SK-N-SH treated with all-trans-retinoic acid at 6 μM for 48 hours (cell line): ENCODE measurements at places on chromosomes 6 and 20.

GRCh38 chr20:62832212-62832922, 15.5 kb downstream of the COL9A3 start:
- ATAC-seq: no peak

DNA sequence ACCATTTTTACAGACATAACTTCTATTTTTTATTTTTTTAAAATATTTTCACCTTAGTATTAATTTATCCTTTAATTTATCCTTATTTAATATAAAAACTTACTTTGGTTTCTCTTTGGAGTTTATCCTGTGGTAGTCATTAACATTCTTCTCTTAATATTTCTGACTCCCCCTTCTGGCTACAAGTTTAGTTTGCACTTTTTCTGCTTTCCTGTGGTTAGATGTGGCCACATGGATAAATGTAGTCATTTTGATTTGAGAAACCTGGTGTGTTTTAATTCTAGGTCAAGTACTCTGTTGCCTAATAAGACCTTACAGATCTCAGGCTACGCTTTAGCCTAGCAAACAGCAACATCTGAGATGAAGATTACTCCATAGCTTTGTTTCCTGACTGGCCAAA, 1187.5 kb downstream of the HACE1 start:
- ATAC-seq: no peak

DNA sequence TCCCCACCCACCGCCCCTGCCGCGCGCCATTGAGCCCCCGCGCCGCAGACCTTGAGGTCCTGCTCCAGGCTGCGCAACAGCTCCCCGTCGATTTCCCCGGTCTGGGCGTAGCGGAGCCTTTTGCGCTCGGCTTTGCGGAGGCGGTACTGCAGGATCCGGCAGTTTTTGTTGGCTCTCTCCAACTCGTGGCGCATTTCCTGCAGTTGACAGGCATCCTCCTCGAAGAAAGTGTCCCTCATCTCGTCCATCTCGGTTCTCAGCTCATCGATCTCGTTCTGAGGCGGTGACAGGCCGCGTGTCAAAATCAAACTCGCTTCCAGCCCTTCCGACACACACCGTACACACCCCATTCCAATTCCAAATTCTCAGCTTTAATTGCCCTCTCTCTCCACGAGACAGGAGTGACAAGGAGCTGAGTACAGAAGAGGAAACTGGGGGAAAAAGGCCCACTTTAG, 4.3 kb downstream of the MTCL3 start:
- no peak for ATAC-seq

DNA sequence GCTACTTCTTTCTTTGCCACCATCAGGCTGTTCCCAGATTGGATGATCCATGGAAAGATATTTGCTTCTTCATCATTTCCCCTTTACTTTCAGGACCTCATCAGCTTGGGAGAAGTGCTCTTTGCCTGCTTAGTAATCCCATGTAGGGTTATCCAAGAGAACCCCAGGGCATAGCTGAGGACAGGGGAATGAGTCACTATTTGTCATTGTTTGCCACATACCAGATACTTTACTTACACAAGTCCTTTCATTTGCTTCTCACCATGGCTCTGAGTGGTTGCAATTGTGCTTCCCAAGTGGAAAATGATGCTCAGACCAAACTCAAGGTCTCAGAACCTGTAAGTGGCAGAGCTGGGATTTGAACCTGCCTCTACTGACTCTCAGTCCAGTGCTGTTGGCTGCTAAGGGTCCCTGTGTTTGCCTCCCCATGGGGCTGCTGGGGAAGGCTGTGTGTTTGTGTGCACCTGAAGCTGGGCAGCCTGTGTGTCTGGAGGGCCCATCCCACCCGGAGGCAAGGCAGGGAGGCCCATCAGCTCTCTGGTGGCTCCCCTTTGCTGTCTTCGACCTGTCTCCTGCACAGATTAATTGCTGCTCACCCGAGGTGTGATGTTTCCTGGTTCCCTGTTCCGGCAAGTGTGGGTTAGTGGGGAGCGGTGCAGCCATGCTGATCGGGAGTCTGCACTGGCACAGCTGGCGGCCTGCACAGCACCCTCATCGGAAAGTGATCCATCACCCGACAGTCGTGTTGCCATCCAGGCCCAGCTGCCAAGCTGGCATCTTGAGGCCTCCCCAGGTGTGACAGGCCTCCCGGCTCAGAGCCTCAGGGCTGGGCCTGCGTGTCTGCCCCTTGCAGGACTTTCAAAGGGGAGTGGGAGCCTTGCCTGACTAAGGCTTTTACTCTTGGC, 228.8 kb downstream of the DHX35 start:
- no peak for ATAC-seq

GRCh38 chr6:84872996-84873723, 108.8 kb upstream of the TBX18 start:
- no peak for ATAC-seq

DNA sequence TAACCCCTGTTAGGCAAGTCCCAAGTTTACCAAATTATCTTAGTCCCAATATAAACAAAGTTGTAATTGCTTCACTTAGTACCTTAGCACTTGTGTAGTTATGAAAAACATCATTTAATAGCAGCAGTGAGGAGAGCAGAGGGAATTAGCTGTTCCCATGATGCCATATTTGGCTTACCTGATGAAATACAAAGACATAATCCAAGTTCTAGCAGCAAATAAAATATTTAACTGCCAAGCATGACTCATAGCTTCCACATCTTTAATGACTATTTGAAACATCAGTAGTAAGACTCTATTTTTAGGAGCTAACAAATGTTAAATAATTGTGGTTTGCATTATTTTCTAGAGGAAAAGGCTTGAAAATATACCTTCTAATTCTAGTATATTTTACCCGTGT, 94.0 kb upstream of the MCHR2 start:
- ATAC-seq: no peak

DNA sequence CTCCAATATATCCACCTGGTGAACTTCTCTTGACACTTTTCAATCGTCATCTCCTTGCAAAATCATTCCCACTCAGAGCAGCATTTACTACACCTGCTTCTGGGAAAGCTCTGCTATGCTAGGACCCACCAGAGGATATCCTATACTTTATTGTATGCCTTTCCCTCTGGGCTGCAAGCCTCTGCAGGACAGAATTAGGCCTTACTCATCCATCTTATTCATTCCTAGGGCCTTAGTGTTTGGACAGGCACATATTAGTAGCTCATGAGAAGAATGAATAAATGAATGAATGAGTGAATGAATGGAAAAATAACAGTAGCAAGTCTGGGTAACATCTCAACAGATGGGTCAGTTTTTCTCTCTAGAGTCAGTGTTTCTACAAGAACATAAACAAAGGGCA, 216.1 kb downstream of the MAFB start:
- ATAC-seq: no peak

GRCh38 chr6:71211799-71212198, 76.8 kb upstream of the OGFRL1 start:
- peak; percentile 64 for ATAC-seq

GRCh38 chr20:10595985-10596384, 77.8 kb downstream of the JAG1 start:
- no peak for ATAC-seq

DNA sequence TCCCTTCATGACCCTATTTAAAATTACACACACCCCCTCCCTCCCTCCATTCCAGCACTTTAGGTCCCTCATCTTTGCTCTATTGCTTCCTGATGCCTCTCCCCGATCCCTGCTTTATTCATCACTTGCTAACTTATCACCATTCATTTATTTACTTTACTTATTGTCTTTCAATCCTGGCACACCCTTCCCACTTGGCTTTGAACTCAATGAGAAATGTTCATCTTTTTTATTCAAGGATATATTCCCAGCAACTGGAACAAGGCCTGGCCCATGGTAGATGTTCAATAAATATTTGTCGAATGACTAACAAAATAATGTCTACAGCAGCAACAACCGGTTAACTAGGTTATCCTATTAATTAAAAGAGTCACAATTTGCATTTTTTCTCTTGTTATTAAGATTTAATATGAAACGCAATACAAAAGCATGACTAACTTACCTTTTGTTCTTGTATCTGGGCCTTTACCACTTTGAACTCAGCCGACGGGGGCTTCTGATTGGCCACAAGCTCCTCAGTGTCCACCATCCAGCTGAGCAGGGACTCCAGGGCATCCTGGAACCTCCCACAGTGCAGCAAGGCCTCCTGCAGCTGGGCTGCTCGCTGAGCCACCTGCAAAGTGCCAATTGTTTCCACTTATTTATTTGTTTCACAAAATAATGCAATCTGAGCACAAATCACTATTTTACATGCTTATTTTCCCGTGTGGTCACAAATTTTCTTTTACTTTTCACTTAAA, 107.8 kb downstream of the DST start:
- no peak for ATAC-seq

GRCh38 chr6:142857233-142857761, 87.7 kb downstream of the HIVEP2 start:
- ATAC-seq: no peak

DNA sequence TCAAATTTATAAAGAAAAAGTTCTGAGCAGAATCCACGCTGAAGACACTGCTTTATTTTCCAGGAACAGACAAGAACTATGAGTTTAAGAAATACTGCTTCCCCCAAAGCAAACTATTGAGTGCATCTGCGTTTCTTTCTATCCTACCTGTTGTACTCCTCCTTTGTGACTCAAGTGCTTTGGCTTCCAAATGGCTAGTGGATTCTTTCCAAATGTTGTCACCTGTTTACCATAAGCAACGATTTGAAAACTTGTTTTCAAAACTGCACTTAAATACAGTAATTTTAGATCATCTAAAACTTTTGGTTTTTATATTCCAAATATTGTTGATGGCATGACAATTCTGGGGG, 9.5 kb downstream of the PXDC1 start:
- ATAC-seq: no peak

DNA sequence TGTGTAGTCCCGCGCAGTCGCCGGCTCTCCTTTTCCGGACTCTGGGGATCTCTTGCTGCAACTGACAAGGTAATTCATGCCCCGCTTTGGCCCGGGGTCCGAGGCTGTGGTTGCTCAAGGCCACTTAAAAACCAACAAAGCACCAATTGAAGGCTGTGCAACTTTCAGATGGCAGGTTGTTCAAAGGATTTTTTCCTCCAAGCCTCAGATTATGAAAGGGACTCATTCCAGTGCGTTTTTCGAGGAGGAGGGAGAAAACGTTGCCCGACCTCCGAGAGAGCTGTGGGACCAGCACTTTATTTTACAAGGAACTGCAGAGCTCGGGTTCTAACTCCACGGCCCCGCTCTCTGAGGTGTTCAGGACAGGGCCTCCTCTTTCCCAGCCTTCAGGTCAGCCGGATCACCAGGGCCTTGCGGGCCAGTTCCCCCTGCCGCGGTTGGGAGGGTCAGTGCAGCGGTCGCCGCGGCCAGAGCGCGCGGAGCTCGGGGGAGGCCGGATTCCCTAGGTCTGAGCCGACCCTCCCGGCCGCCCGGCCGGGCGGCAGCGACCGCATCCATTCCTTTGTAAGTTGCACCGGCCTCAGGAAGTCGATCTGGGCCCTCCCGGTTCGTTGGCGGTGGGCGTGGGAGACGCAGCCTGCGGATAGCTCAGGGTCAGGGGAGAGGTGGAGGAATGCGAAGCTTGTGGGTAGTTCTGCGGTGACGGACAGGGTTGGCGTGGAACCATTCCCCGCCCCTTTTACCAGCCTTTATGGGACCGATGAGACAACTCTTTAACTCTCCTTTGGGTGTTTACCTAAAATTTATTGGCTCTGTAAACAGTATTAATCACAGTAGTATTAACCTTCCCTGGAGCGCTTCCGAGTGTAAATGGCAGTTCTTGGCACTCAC, 1.6 kb downstream of the UTRN start:
- ATAC-seq: peak; percentile 36

- ATAC-seq: no peak
These were observed 25.1 kb downstream of the TRIM27 start for GRCh38 chr6:28898710-28898965.

DNA sequence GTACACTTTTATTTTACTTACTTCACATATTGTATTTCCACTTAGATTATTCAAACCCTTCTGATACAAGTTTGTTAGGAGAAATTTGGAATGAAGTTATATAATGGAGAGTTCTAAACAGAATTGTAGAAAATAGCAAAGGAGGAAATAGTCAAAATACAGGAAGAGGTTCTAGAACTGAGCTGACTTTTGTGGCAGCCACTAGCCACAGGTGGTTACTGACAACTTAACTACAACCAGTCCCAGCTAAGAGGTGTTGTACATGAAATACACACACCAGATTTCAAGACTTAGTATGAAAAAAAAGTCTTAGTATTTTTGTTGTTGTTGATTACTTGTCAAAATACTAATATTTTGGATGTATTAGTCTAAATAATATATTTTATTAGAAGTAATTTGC, 727.4 kb upstream of the CITED2 start:
- no peak for ATAC-seq

- no peak for ATAC-seq
These were observed 393.6 kb upstream of the JAG1 start for GRCh38 chr20:11067359-11067758.

- no peak for ATAC-seq
These were observed 188.4 kb upstream of the TSHZ2 start for GRCh38 chr20:52783769-52784168.

DNA sequence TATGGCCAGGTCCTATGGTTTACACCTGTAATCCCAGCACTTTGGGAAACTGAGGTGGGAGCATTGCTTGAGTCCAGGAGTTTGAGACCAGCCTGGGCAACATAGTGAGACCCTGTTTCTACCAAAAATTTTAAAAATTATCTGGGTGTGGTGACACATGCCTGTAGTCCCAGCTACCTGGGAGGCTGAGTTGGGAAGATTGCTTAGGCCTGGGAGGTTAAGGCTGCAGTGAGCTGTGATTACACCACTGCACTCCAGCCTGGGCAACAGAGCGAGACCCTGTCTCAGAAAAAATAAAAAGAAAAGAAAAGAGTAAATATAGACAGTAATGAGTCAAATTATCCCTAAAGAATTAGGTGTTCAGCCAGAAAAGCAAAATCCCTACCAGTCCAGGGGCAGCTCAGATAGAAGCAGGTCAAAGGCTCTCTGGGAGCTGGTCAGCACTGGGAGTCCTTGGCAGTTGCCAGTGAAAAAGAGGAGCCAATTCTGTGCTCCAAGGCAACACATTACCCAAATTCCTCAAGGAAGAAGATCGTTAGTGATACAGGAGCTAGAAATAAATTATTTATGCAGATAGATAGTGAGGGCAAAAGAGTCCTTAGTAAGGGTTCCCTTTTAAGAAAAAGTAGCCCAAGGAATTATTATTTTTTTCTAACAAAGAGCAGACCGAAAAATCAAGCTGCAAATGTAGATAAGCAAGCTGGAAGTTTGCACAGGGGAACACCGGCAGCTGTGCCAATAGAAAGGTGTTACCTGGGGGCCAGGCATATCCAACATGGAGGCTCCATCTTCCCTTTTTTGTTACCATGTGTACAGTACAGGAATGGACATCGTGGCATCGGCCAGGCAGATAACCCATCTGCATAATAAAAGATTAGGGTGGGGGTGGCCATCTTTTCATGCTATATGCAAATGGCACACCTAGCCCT, 31.4 kb upstream of the SEC63 start:
- no peak for ATAC-seq

DNA sequence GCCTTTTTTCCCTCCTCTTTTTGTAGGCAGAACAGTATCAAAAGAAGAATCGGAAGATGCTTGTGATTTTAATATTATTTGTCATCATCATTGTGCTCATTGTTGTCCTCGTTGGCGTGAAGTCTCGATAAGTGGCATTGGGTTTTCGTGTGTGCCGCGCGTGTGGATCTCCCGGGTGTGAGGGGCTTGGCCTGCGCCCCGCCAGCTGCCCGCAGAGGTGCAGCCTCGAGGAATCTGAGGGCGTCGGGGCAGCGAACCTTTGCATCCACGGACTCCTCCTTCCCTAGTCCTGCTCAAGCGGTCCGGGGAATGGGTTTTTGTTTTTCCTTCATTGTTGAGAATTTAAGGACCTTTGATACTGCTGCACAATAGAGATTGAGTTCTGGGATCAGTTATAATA, 16.4 kb upstream of the NPEPL1 start:
- ATAC-seq: no peak
